ENCODE measurements at places on chromosomes 11 and 22.

DNA sequence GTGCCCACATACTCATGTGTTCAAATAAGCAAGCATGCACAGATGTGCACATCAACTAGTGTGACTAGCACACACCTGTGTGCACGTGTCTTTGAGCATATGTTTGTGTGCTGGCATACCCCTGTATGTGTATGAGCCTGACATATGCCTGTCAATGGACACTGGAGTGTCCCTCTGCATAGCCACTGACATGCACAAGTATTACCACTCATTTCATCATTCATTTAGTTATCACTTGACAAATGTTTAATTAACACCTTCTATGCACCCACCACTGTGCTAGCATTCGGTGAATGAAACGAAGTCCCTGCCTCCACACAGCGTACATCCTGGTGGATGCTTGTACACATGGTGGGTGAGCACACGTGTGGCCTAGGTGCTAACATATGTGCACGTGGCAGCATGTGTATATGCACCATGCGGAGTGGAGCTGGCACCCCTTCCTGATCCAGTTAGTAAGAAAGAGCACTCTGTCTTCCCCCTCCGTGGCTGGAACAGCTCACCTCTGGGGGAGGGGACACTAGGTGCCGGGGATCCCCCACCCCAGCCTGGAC lies 112.0 kb downstream of the CHST1 start:
- no peak for DNase-seq

DNA sequence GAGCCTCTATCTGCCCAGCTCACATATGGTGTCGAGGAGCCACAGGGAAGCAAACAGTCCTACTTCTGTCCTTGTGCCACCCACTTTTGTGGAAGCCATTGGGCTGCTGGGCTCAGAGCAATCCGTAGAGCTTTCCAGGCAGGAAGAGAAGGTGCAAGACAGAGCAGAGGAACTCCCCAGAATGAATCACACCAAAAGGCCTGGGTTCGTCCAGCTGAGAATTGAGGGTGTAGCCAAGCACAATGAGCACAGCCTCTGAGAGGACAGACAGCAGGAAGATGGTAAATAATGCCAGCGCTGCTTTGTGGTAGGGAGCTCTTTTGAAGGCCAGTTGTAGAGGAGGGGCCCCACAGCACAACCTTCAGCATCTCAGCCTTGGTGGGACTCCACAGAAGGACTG lies 237.8 kb downstream of the GRIK4 start:
- DNase-seq = no peak

GRCh38 chr11:88511006-88511405 lies 173.5 kb upstream of the CTSC start:
- no peak for DNase-seq

DNA sequence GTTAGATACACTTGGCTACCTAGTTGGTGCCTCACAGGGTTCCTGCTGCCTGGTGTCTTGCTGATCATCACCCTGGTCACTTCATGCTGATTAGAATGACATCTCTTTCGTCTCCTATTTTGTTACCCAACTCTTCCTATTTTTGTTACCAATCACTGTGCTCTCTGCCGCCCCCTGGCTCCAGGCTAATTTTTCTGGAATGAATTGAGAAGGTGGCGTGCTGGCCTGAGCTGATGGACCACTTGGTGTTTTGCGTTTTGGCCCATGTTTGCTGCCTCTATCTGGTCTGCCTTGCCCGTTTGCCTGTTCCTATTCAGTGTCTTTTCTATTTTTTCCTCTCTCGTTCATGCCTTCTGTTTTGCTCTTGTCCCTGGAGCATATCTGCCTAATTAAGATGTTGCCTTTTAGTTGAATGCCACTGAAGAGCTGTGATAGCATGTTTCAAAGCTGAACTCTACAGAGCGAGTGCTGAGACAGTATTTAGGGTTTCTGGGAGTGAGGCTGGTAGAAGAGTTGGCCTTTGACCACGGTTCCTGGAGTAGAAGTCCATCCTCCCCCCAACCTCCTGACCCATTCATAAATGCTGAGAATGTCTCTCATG lies 5.9 kb upstream of the ATF4 start:
- no peak for DNase-seq

DNA sequence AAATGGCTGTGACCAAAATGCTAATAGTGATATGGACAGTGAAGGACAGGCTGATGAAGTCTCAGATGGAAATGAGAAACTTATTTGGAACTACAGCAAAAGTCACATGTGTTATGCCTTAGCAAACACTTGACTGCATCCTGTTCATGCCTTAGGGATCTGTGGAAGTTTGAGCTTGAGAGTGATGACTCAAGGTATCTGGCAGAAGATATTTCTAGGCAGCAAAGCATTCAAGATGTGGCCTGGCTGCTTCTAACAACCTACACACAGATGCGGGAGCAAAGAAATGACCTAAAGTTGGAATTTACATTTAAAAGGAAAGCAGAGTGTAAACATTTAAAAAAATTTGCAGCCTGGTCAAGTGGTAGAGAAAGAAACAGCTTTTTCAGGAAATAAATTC lies 28.1 kb upstream of the CD81 start:
- no peak for DNase-seq

DNA sequence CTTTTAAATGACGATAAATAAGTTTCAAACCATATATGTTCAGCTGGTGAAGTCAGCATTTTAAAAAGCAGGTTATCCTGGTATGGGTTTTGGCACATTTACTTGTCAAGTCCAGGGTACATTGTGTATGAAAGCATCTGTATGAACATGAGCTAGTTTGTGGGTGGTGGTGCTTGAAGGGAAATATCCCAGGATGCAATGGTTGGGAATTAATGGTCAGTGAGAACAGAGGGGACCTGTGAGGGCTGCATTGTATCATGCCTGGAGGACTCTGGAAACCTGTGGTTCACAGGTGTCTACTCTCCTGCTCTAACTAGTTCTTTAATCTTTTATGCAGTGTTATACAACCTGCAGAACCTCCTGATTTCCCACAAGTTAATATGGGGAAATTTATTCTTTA lies 5.8 kb downstream of the DEPDC7 start:
- DNase-seq = no peak

GRCh38 chr11:112961751-112962578 lies 745 bp downstream of the NCAM1 start:
- DNase-seq = no peak

DNA sequence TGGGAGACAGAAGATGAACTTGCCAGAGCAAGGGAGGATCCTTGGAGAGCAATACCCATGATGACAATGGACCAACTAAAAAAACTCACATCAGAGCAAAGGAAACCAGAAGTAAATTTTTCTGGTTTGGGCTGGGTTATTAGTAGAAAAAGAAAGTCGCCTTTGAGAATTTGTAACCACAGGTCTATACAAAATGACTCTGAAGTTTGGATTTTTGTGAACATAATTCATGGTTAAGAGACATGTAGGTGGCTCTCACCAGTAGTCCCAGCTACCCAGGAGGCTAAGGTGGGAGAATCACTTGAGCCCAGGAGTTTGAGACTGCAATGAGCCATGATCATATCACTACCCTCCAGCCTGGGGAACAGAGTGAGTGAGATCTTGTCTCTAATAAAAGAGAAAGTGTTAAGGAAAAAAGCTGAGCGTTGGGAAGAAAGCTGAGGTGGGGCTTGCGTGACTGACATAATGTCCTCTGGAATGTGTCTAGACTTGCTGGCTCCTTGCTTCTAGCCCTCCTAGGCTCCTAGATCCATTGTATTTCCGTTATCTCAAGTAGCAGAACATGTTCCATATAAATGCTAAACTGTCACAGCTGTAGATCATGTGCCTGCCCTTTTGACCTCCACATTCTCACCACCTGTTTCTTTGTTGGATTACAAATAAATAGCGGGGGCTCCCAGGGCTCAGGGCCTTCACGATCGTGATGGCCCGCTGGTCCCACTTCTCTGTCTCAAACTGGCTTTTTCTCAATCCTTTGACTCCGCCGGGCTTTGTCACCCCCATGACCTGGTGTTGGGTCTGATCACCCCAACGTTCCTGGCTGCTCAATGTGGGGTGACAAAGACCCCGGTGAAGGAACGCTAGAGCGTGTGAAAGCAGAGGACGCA lies 56.2 kb upstream of the SC5D start:
- DNase-seq = no peak

- DNase-seq = no peak
These were observed 68.5 kb downstream of the SVIP start for GRCh38 chr11:22761066-22761465.
